Sigmoid colon (tissue), 7 donors: ENCODE measurements at places on chromosomes 7 and 10. TPM values are rescaled to one million over a fixed set of nuclear protein-coding genes. Genes with fewer than 3 reads are reported as not detected.

The ACADSB gene
- 15.8 TPM for total RNA-seq

The ERVW-1 gene
- not detected for total RNA-seq

The RARRES2 gene
- total RNA-seq: 342 TPM

The MAGI2 gene
- total RNA-seq: 19.1 TPM

The VENTX gene
- total RNA-seq: 1.4 TPM

The CLCN1 gene
- not detected for total RNA-seq

The CRYGN gene
- not detected for total RNA-seq

The WNT2 gene
- 0.27 TPM for total RNA-seq

The ASB10 gene
- total RNA-seq: not detected

The NPM3 gene
- 35.7 TPM for total RNA-seq

The RNLS gene
- 3.9 TPM for total RNA-seq

The PON3 gene
- total RNA-seq: 0.68 TPM

The NAT16 gene
- not detected for total RNA-seq

The SLC29A4 gene
- total RNA-seq: 0.33 TPM

The ADAMTS14 gene
- 0.41 TPM for total RNA-seq

The GIMAP4 gene
- 18.9 TPM for total RNA-seq

The ADAM22 gene
- total RNA-seq: 1.4 TPM

The PRDX3 gene
- total RNA-seq: 162 TPM

The DLX5 gene
- not detected for total RNA-seq

The CTAGE15 gene
- total RNA-seq: not detected
